CD14-positive monocyte (primary cell): ENCODE measurements at places on chromosomes 4 and X.

GRCh38 chr4:184854673-184855072 lies 28.9 kb upstream of the ACSL1 start:
- peak; percentile 96 for DNase-seq

- DNase-seq = no peak
These were observed 32.0 kb downstream of the F8 start for GRCh38 chrX:154990496-154990895.

- DNase-seq = peak; percentile 6
These were observed 1577.0 kb upstream of the TENM3 start for GRCh38 chr4:180665994-180666824.

DNA sequence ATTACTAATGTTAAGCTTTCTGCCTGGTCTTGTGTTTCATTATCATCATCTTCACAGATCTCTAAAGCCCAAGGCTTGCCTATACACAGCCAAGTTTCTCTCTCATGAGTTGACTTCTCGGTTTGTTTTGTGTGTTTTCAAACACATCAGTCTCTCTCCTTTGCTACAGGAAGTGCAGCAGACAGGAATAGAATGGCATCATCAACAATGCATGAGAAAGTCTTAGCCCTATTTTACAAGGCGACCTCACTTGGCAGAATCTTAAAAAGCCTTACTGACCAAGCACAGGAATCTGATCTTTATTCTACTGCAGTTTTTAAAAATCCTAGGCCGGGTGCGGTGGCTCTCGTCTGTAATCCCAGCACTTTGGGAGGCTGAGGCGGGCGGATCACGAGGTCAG lies 36.8 kb downstream of the CC2D2A start:
- DNase-seq = no peak

- no peak for DNase-seq
These were observed 280.9 kb upstream of the PRKX start for GRCh38 chrX:3994315-3994714.

DNA sequence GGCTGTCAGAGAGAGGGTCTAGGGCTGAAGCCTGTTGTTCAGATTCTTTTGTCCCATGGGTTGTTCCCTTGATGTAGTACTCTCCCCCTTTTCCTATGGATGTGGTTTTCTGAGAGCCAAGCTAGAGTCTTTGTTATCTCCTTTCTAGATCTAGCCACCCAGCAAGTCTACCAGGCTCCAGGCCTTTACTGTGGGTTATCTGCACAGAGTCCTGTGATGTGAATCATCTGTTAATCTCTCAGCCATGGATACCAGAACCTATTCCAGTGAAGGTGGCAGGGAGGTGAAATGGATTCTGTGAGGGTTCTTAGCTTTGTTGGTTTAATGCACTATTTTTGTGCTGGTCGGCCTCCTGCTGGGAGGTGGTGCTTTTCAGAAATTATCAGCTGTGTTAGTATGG lies 109.5 kb downstream of the PRR32 start:
- no peak for DNase-seq
